ENCODE measurements at places on chromosomes 2 and 18.

- H3K36me3 ChIP-seq, result no peaks in the 10 kb centered on the region
- no peak overlapping the region for H3K4me3 ChIP-seq
- H3K27me3 ChIP-seq, result peaks cover 2% of the 10 kb centered on the region
- no peak overlapping the region for H3K27ac ChIP-seq
These were observed 26.2 kb upstream of the PMAIP1 start for GRCh38 chr18:59873641-59874040.

GRCh38 chr2:58852243-58852642 lies 611.1 kb upstream of the FANCL start:
- no peaks in the 10 kb centered on the region for H3K27me3 ChIP-seq
- ATAC-seq, result no peak

DNA sequence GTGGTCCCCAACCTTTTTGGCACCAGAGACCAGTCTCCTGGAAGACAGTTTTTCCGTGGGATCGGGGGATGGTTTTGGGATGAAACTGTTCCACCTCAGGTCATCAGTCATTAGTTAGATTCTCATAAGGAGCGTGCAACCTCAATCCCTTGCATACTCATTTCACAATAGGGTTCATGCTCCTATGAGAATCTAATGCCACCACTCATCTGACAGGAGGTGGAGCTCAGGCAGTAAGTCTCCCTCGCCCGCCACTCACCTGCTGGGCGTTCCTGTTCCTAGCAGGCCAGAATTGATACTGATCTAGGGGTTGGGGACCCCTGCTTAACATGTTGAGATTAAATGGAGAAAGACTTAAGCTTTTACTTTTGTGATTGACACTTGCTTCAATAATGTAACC lies 9.9 kb downstream of the NABP1 start:
- H3K36me3 ChIP-seq, result peaks cover 73% of the 10 kb centered on the region
- peak; percentile 31 for ATAC-seq
- no peaks in the 10 kb centered on the region for H3K27me3 ChIP-seq
- H3K4me3 ChIP-seq, result peak overlapping the region; percentile 64
- H3K4me1 ChIP-seq, result peaks cover 33% of the 10 kb centered on the region
- peak overlapping the region; percentile 95 for H3K27ac ChIP-seq

GRCh38 chr2:122166820-122167219 lies 411.4 kb downstream of the TSN start:
- H3K36me3 ChIP-seq, result no peaks in the 10 kb centered on the region
- H3K4me3 ChIP-seq, result no peak overlapping the region
- peaks cover 5% of the 10 kb centered on the region for H3K27me3 ChIP-seq
- no peak overlapping the region for H3K27ac ChIP-seq

- H3K4me1 ChIP-seq, result no peaks in the 10 kb centered on the region
- H3K36me3 ChIP-seq, result no peaks in the 10 kb centered on the region
- H3K27me3 ChIP-seq, result peaks cover 4% of the 10 kb centered on the region
- H3K4me3 ChIP-seq, result no peak overlapping the region
- ATAC-seq, result no peak
These were observed 59.8 kb downstream of the GTF2A1L start for GRCh38 chr2:48677450-48677849.

DNA sequence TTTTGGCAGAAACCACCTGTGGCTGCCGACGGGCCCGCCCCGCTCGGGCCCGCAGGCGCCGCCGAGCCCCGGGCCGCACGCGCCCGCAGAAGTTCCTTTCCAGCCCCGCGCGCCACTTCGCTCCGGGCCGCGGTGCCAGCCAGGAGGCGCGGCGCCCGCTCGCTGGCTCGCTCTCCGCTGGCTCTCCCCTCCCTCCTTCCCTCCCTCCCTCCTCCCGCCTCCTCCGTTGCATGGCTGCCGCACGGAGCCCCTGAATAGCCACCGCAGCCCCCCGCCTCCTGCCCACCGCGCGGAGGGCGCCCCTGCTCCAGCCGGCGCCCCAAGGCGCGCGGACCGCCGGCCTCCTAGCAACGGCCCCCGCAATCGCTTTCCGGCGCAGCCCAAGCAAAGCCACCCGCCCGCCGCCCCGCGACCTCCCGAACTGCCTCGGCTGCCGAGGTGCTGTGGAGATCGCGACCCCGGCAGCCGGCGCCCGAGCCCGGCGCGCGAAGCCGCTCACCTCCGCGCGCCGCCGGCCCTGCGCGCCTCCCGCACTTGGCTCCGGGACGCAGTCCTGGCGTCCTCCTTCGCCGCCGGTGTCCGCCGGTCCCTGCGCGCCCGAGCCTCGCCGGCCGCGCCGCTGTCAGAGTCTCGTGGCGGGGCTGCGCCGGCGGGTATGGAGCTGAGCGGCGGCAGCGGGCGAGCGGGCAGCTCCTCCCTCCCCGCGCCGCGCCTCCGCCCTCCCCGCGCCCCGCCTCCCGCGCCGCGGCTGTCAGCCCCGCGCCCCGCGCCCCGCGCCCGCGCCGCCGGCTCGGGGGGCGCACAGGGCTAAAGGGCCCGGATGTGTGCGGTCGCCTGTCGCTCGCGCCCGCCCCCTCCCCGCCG lies at the start of gene ZBTB7C:
ZBTB7C (minus strand) TSS at position 657 of the 864 bp plus-strand sequence.
- H3K4me3 ChIP-seq, result peak within 1 kb of the TSS; percentile 66
- no peaks in the 10 kb centered on the region for H3K4me1 ChIP-seq
- peak; percentile 24 for ATAC-seq
- H3K27ac ChIP-seq, result no peak within 1 kb of the TSS

DNA sequence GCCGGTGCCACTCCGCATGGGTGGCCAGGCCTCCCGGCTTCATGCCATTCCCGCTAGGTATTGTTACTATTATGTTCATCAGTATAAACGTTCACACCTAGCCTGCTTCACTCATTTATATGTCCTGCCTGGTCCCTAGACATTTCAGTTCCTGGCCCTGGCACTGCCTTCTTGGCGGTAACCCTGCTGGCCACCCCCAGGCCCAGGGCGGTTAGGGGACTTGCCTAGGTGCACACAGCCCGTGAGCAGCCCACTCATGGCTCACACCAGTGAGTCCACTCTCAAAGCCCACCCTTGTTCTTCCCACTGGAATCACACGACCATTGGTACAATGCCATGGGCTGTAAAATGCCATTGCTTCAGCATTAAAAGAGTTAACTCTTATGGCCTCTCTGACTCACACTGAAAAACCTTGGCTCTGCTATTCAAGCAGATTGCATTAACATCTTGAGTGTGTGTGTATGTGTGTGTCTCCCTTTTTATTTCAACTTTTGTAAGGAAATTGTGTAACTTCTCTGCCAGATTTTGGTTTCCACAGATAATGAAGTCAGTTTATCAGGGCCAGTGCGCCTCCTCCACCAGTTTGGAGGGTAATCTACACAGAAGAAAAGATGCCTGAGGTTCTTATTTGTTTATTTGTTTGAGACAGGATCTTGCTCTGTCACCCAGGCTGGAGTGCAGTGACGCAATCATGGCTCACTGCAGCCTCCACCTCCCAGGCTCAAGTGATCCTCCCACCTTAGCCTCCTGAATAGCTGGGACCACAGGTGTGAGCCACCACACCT lies 74.2 kb downstream of the RAB31 start:
- no peaks in the 10 kb centered on the region for H3K36me3 ChIP-seq
- no peaks in the 10 kb centered on the region for H3K4me1 ChIP-seq
- peaks cover 14% of the 10 kb centered on the region for H3K27me3 ChIP-seq
- ATAC-seq, result no peak
- H3K27ac ChIP-seq, result no peak overlapping the region

GRCh38 chr18:44893966-44894365 lies 213.3 kb downstream of the SETBP1 start:
- peaks cover 38% of the 10 kb centered on the region for H3K4me1 ChIP-seq
- H3K27ac ChIP-seq, result peak overlapping the region; percentile 80
- peak overlapping the region; percentile 25 for H3K4me3 ChIP-seq
- no peaks in the 10 kb centered on the region for H3K27me3 ChIP-seq

GRCh38 chr18:2853926-2854664 lies 7.3 kb downstream of the EMILIN2 start:
- ATAC-seq, result no peak
- no peak overlapping the region for H3K4me3 ChIP-seq
- H3K27ac ChIP-seq, result no peak overlapping the region
- peaks cover 14% of the 10 kb centered on the region for H3K4me1 ChIP-seq

DNA sequence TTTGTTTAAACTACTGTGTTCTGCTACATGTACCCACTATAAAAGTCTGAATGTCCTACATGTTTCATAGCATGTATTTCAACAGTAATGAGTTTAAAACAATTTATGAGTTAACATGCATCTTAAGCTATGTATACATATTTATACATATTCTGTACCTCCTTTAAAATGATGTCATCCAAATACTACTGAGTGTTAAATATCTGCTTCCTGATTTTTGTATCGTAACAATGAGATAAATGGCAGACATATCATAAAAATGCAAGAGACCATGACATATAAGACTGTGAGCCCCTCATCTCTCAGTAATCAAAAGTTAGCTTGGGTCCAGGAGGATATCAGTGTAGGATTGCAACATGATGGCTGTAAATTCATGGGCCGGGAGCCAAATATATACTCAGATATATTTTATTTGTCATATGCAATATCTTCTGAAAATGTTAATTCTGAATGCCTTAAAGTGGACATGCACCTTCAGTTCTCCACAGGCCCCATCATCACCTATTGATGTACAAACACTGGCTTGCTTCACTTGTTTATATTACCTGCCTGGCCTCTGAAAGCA lies 3.6 kb downstream of the COL5A2 start:
- H3K4me1 ChIP-seq, result peaks cover 8% of the 10 kb centered on the region
- no peak for ATAC-seq

GRCh38 chr2:144835634-144836350 lies 315.9 kb upstream of the ZEB2 start:
- no peaks in the 10 kb centered on the region for H3K36me3 ChIP-seq
- H3K27ac ChIP-seq, result no peak overlapping the region
- H3K4me1 ChIP-seq, result no peaks in the 10 kb centered on the region
- no peak overlapping the region for H3K4me3 ChIP-seq
- peaks cover 3% of the 10 kb centered on the region for H3K27me3 ChIP-seq
- ATAC-seq, result no peak

DNA sequence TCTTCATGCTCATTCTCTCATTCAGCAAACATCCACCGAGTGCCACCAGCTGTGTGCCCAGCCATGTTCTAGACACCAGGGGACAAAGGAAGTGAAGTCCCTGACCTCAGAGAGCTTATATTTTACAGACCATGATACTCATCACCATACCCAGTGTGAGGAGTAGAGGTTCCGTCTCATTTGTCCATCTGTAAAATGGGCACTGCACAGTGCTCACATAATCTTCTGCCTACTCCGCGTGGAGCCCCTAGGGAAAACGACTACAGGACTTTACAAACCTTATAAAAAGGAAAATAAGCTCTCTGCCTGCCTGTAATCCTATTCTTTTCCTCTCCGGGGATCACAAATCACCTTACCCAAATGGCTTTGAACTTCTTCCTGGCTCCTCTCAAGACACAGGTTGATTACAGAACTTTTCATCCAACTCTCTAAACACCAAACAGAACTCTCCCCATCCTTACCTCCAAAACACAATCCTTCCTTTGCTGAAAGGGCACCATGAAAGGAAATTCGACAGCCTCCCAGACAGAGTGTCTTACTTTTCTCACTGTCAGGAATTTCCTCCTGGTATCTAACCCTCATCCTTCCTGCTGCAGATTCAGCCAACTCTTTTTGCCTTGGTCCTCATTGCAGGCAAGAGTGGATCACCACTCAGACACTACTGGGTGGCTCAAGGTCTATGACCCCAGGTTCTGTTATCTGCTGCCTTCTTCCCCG lies 99.5 kb downstream of the TNS1 start:
- H3K4me1 ChIP-seq, result no peaks in the 10 kb centered on the region
- no peak for ATAC-seq
- no peaks in the 10 kb centered on the region for H3K36me3 ChIP-seq
- H3K27ac ChIP-seq, result no peak overlapping the region

DNA sequence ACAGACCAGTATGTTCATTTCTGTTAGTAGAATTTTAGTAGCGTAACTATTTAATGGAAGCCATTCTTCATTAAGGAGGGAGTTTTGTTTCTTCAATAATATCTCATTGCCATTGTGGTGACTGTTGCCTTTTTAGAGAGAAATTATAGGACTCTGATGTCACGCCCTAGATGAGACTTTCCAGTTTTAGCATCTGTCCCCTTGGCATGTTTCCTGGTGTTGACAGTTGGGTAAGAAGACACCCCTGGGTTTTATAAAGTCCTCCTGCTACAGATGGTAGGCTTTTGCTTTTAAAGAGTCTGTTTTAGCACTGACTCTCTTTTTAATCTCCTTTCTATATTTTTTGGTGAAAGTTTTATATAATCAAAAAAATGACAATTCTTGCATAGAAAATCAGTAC lies 41.9 kb downstream of the KCNJ3 start:
- H3K27me3 ChIP-seq, result no peaks in the 10 kb centered on the region
- H3K4me1 ChIP-seq, result no peaks in the 10 kb centered on the region
- H3K4me3 ChIP-seq, result no peak overlapping the region
- no peaks in the 10 kb centered on the region for H3K36me3 ChIP-seq
- H3K27ac ChIP-seq, result no peak overlapping the region

- peak; percentile 45 for ATAC-seq
- H3K27me3 ChIP-seq, result peaks cover under 1% of the 10 kb centered on the region
- H3K27ac ChIP-seq, result peak overlapping the region; percentile 84
- H3K4me1 ChIP-seq, result peaks cover 7% of the 10 kb centered on the region
These were observed 22.3 kb upstream of the RHOB start for GRCh38 chr2:20424300-20425290.

DNA sequence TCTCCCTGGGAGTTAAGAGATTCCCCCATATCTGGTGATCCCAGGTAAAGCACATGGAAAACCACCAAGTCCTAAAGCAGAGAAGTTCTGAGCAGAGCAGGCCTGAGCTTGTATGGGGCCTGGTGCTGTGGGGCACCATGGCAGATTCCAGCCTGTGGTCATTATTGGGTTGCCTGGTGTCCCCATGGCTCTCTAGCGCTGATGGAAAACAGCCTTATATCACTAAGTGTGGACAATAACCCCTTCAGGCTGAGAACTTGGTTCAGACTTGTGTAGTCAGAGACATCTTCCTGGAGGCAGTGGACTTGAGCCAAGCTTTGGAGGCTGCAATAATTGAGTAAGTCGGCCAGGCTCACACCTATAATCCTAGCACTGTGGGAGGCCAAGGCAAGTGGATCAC lies 96.8 kb downstream of the MCFD2 start:
- no peaks in the 10 kb centered on the region for H3K4me1 ChIP-seq
- no peaks in the 10 kb centered on the region for H3K27me3 ChIP-seq
- no peak overlapping the region for H3K4me3 ChIP-seq
- no peak for ATAC-seq
- H3K36me3 ChIP-seq, result no peaks in the 10 kb centered on the region
- no peak overlapping the region for H3K27ac ChIP-seq

DNA sequence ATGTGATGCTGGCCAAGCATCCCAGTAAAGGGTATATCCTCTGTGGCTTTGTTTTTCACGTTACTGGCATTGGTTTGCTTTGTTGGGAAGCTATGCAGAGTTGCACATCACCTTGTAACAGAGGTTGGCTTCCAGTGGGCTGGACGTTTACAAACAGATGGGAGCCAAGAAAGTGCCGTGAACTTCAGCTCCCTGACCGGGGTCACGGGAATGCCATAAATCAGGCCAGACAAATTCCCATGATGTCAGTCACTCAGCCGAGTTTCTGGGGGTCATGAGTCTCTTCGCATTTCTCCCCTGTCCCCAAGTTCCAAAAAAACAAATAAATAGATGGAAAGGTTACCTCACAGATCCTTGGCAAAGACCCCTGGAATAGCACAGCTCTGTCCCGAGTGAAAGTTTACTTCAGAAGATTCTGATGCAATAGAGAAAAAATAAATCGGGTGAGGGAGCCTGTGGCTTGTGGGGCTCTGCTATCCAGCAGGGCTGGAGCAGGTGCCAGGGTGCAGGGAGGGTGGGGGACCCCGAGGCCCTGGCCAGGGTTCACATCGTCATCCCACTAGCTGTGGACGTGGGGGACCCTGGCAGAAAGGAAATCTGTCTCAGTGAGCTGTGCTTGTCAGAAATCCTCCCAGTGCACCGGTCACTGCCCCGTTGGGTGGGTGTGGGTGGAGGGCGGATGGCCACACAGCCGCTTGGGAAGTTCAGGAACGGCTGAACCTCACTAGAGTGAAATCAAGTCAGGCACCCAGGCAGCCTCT lies 27.8 kb downstream of the TWIST2 start:
- H3K27ac ChIP-seq, result no peak overlapping the region
- H3K4me3 ChIP-seq, result no peak overlapping the region
- ATAC-seq, result no peak

Data from activated T-helper 17 cell treated with anti-CD3 and anti-CD28 coated beads, Interleukin-2, amount 50 U/mL, for 72 hours (primary cell).